ENCODE measurements at places on chromosomes 11 and 22.

GRCh38 chr11:20483931-20484330 lies 96.4 kb downstream of the PRMT3 start:
- DNase-seq, result no peak

GRCh38 chr22:20431511-20432192 lies 6.0 kb downstream of the SCARF2 start:
- no peak for DNase-seq

DNA sequence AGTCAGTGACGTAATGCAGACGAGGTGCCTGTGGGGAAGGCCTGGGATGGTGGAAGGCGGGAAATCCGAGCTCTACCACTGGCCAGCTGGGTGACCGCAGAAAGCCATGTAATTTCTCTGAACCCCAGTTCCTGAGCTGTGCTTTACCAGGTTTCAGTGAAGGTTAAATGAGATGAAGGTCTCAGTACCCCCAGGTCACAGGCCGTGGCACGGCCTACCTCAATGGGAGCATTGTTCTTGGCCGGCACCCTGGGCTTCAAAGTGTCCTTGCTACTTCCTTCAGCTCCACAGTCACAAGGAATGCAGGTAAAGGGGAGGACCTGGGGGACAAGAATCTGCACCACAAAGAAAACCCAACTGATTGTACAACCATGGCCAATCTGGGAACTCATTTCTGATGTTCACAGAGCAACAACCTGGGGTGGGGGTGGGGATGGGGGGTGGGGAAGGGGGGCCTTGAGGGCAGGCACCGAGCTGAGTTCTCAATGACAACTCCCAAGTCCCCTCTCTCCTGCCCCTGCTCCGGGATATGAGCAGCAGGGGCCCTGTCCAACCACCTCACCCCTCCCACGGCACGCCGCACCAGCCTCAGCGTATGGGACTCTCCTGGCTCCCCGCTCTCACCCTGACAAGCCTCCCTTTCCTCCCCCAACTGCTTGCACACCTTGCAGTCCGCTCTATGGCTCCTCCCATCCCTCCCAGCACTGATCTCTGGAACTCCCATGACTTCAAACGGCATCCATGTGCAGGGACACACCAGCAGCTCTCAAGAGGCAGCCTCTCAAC lies 59.1 kb upstream of the ARFGAP3 start:
- DNase-seq, result no peak

DNA sequence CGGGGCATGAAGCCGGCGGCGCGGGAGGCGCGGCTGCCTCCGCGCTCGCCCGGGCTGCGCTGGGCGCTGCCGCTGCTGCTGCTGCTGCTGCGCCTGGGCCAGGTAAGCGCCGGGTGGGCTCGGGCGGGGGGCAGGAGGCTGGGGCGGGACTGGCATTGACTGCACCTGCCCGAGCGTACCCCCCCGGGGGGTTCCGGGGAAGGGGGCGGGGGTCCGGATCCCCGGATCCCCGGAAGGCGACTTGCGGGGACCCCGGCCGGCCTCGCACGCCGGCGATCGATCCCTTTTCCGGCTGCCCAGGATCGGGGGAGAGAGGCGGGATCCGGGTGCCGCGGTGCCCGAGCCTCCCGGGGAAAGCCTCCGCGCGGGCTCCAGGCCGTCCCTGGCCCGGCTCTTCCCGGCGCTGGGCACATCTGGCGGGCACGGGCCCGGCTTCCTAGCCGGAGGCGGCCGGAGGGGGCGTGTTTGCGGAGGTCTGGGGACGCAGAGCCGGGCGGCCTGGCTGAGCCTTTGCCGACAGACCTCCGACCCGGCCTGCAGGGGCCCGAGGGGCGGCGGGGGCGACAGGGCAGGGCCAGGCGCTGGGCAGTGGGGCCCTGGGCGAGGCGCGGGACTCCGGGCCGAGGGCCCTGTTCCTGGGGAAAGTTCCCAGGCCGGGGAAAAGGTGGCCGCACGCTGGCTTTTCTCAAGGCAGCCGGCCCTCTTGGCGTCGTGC lies 705 bp downstream of the PTPRJ start:
- DNase-seq, result no peak

DNA sequence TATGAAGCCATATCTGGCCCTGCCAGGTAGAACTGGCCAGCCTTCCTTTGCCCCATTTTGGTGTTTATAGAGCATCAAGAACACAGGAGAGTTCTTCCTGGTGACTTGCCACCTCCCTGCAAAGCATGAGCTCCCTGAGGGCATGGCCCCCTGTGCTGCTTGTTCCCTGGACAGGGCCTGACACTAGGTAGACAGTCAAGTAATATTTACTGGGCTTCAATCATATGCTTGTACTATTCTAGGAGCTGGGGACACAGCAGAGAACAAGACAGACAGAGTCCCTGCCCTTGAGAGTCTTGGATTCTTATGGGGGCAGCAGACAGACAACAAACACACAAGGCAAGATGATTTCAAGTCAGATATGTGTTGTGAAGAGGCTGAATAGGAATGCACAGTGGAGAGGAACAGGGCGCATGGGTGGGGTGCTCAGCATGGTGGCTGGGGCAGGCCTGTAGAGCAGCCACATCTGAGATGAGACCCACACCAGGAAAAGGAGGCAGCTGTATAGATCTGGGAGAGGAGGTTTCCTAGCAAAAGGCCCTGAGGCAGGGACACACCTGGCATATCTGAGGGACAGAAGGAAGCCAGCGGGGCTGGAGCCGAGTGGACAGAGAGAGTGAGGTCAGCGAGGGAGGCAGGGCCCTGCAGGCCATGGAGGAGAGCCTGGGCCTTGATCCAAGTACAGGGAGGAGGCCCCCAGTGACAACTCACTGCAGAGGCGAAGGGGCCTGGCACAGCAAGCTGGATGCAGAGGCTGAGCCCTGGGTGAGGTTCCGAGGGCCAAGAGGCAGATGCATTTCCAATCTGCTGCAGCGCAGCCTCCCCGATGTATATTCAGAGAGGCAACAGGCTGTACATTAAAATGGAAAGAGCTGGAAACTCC lies 10.2 kb upstream of the CBX6 start:
- DNase-seq, result peak; percentile 79

DNA sequence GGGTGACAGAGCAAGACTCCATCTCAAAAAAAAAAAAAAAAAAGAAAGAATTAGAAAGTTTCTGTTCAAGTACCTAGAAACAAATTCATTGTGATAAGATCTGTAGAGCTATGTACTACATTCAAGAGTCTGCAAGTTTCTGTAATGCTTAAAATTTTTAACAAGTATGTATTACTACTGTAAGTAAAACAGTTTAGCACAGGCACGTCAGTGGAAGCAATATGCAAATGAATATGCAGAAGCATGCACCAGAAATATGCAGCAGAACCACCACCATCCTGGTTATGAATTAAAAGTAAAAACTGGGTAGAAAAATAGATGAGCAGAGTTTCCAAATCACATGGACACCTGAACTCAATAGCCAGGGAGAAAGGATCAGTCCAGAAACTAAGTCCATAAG lies 19.3 kb downstream of the SBF2 start:
- DNase-seq, result no peak

DNA sequence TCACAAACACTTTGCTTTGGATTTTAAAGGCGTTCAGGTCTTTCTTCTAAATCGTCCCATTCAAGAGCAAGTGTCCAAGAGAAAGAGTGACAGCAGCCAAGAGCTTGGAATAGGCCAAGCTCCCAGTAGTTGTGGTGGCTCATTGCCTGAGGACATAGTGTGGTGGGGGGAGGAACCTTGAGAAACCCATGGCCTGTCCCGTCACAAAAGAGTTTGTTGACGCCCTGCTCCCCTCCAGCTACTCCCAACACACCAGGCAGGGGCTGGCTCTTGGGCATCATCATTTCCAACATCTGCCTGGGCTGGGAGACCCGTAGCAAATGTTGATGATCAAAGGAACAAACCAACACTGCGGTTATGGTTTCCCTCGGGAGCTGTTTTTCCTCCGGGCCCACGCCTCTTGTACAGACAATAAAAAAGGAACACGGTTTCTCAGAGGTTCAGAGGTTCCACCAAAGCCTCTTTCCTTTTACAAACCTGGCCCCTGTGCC lies 20.8 kb downstream of the FADS3 start:
- no peak for DNase-seq

DNA sequence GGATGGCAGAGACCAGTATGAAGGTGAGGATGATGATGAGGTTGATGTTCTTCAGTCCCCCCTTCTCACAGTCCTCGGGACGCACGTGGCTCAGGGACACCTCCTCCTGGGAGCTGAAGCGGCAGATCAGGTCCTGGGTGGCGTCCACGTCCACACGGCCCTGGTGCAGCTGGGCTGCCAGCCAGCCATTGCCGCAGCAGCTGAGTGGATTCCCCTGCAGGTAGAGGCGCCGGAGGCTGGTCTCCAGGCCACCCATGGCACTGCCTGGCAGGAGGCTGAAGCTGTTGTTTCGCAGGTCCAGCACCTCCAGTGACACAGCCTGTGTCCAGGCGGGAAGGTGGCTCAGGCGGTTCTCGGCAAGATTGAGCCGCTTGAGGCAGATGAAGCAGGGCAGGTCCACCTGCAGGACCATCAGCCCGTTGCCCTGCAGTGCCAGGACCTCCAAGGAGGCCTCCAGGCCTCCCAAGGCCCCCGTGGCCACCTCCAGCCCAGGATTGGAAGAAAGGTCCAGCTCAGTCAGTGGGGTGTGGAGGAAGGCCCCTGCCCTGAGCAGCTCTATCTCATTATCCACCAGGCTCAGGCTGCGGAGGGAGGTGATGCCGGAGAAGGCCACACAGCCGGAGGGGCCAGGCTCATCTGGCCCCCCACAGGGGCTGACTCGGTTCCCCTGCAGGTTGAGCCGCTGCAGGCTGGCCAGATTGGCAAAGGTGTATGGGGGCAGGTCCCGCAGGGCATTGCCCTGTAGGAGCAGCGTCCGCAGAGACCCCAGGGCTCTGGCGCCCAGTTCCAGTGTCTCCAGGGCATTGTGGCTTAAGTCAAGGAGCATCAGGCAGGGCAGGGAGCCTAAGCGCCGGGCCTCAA lies 10.6 kb downstream of the LRRC32 start:
- DNase-seq, result no peak

DNA sequence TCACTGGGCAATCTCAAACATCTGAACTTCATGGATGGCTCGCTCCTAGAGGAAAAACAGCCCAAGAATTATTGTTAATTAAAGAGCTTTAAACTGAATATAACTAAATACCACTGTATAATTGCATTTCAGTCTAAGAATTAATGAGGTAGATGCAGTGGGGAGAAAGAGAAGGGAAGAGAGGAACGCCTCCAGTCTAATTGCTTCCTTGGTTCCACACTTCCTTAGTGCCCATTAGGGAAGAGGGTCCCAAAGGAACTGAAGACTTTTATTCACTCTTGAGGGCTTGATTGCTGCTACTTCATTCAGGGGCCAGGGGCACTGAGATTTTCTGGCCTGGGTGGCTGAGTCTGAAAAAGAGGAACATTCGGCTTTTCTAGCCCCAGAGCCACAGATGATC lies 11.8 kb upstream of the OR10G7 start:
- no peak for DNase-seq

GRCh38 chr22:38870312-38870741 lies 1.7 kb downstream of the CBX6 start:
- peak; percentile 88 for DNase-seq

GRCh38 chr22:49307481-49307830 lies 520.2 kb downstream of the BRD1 start:
- no peak for DNase-seq

GRCh38 chr11:85582111-85582510 lies 45.0 kb downstream of the DLG2 start:
- DNase-seq, result no peak

DNA sequence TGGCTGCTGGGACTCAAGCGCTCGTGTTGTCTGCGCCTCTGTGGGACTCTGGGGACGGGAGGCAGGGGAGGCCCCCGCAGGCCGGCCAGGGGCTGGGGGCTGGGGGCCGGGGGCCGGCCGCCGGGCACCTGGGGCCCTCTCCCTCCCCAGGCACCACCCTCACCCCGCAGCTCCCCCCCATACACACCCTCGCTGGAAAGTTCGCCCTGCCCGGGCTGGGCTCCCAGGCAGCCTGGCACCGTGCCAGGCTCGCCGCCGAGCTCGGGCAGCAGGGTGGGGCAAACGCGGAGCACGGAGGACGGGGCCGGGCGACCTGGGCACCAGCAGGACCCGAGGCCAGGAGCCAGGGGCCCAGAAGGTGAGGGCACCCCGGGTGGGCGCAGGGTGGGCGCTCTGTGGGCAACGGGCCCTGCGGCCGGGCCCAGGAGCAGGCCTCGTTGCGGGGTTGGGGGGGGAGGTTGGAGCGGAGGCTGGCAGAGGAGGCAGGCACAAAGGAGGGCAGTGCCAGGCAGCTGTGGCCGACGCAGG lies 76.7 kb upstream of the WNT7B start:
- DNase-seq, result peak; percentile 79

DNA sequence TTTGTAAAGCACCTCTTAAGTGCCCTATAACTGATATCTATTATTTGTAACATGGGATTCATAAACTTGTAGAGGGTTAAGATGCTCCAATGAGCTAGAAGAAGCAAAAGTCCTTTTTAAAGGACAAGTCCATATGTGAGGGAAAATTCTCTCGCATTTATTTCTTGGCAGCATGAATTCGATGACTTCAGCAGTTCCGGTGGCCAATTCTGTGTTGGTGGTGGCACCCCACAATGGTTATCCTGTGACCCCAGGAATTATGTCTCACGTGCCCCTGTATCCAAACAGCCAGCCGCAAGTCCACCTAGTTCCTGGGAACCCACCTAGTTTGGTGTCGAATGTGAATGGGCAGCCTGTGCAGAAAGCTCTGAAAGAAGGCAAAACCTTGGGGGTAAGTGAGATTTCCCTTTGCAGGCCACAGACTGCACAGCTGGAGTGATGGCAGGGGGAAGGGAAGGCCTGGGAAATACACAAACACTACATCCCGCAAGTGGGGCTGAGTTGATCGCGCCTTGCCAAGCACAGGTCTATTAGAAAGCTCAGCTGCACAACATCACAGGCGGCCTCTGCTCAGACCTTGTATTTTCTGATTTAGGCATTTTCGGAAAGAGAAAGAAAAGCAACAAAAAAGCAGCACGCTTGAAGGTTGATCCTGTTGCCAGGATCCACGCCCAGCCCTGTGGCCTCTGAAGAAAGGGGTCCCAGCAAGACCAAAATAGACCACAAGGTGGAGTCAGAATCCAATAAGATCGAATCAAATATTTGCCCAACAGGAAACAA lies 1.5 kb downstream of the MS4A8 start:
- peak; percentile 19 for DNase-seq

GRCh38 chr22:50010676-50011446 lies 1.7 kb downstream of the IL17REL start:
- no peak for DNase-seq

DNA sequence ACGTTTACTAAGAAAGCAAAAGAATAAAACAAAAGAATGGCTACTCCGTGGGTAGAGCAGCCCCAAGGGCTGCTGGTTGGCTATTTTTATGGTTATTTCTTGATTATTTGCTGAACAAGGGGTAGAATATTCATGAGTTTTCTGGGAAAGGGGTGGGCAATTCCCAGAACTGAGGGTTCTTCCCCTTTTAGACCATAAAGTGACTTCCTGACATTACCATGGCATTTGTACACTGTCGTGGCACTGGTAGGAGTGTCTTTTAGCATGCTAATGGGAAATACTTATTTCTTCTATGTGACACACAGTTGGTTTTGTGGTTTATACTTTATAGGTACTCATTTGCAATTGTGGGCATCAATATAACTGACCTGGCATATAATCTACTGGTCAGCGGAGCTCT lies 56.3 kb downstream of the SLN start:
- DNase-seq, result no peak
